D721Med (cell line): ENCODE measurements at places on chromosomes 1 and 21.

DNA sequence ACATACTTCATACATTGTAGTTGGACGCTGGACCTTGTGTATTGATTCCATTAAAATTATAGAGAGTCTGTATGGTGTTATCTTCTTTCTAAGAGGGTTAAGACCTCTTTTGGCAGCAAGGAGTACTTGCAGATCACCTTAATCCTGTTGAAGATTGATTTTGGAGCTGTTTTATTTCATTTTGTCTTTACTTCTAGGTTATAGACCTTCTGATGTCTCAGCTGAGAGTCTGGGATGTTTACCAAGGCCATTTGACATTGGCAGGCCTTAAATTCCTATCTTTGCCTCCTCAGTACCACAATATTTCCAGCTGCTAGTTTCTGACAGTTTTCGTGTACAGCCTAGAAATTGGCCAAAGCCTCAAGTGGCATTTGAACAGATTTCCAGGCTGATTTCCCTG is 338.0 kb downstream of the LMO4 start:
- no peak for DNase-seq

DNA sequence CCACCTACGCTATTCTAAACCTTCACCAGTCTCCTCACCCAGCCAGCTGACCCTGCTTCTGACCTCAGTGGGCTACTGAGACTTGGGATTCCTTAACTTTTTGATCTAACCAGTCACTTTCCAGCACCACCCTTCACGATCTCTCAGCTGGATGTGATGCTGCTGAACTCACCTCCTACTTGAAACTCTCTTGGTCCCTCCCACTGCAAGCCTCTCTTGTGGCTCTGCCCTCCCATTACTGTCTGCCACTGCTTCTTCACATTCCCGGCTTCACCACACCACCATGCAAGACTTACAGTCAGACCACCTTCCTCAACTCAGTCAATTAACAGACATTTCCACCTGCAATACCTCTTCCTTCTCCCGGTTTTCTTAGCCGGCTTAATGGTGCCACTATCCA is 6.3 kb downstream of the TAF5L start:
- DNase-seq, result no peak

GRCh38 chr1:181453541-181454201 is 29.6 kb upstream of the CACNA1E start:
- no peak for DNase-seq

DNA sequence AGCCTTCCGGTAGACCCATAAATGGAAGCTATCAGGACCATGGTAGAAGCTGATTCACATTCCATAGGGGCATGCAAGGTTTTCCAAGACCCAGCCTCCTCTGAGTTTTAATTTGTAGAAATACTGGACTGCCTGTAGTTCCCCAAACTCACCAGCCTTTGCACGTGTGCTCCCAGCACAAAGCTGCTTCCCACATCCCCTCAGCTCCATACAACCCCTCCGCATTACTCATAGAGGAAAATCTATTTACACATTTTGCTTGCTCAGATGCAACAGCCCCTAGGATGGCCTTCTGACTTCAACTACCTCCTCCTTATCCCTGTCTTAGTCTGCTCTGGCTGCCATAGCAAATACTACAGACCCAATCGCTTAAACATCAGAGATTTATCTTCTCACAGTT is 336.2 kb downstream of the SETD4 start:
- DNase-seq, result no peak

DNA sequence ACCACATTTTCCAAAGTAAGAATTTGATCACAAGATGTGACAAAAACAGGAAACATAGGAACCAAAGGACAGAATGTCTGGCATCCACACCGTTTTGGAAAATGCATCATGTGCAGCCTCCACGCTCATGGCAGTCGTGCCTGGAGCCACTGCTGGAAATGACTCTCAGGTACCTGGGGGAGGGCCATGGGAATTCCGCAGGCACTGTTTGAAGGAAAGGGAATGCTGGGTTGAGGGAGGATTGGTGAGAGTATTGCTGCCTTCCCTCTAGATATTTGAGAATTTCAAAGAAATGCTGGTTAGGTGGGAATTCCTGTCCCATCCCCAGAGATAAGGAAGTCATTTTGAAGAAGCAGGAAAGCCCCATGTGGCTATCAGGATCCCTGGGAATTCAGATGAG is 10.8 kb downstream of the SLAMF1 start:
- no peak for DNase-seq

GRCh38 chr1:25527226-25527846 is 16.1 kb upstream of the LDLRAP1 start:
- DNase-seq, result no peak

GRCh38 chr1:25519624-25520023 is 23.8 kb upstream of the LDLRAP1 start:
- DNase-seq, result no peak

DNA sequence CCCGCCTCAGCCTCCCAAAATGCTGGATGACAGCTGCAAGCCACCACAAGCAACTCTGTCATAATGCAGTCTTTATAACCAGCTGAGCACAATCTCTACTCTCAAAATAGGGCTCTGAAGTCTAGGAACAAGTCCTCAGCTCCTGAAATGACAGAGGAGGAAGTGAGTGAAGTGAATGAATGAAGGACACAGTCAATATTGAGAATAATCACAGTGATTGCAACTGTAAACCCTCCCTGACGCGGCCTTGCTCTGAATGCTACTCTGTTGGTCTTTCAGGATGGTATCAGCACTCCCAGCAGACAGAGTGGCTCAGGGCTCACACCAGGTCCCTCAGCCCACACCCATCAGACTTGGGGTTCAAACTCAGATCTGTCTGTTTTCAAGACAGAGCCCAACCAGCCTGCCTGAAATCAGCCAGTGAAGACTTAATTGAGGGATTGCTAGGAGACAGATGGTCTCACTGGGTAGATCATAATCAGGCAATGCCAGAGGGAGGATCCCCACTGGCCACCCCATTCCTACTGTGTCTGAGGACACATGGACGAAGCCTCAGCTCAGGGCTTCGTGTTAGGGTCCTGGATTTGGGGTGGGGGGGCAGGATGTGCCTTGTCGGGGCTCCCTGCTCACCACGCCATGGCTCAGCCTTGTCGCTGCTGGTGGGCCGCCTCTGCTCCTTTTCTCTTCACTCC is 20.9 kb downstream of the RNF187 start:
- no peak for DNase-seq

DNA sequence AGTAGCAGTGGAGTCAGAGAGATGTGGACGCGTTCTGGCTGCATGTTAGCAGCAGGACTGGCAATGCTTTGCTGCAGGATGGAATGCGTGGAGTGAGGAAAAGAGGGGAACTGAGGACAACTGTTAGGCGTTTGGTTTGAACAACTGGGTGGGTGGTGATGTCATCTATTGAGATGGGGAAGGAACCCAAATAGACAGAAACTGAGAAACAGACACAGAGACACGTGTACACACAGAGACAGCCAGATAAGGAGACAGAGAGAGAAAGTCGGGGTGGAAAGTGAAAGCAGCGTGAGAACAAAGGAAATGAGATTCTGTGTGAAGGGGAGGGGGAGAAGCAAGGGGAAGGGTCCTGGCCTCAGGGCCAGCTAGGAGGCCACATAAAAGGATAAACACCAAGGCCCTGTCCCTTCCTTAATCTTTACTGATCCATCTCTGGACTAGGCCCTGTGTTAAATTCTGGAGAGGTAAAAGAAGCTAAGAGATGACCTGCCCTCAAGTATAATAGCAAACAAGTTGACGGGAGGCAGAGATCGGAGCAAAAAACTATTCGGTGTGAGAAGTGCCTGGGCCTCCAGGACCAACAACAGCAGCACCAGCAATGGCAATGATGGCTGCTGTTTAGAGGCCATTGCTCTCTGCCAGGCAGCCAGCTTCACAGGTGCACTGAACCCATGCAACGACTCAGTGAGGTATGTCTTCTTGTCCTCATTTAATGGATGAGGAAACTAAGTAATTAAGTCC is 31.6 kb downstream of the VWA5B1 start:
- DNase-seq, result no peak

DNA sequence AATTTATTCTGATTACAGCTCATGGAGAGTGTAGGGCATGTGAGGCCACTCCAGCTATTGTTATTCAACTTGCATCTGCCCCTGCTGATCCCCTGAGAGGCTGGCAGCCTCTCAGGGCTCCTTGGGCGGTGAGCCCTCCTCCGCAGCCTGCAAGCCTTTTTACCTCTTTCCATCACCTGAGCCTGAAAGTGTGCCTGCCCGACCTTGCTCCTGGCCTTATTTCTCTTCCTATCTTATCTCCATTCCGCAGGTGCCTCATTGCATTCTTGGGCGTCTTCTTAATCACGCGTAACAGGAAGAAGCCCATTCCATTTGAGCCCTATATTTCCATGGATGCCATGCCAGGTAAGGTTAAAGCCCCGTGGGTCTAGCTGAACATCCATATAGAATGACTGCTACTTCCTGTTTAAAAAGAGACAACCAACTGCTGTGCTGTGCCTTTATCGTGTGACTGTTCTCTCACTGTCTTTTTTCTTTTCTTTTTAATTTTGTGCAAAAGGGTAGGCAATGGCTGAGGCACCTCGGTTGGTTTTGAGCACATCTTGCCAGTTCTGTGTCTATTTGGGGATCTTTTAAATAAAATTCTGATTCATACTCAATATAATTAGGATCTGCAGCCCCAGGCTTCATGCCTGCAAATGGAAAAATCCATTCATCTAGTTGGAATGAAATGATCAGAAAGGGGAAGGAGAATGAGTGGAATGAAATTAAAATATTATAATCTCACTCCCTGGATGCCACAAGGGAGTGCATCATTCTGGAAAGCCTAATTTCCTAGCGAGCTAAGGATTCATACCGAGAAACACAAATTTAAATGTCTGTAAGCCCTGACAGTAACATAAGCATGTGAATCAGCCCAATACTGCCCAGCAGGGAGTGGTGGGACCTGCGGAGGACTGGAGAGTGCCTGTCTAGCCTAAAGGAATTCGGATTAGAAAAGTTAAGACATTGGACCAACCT is 38.6 kb upstream of the RCAN3 start:
- DNase-seq, result no peak

DNA sequence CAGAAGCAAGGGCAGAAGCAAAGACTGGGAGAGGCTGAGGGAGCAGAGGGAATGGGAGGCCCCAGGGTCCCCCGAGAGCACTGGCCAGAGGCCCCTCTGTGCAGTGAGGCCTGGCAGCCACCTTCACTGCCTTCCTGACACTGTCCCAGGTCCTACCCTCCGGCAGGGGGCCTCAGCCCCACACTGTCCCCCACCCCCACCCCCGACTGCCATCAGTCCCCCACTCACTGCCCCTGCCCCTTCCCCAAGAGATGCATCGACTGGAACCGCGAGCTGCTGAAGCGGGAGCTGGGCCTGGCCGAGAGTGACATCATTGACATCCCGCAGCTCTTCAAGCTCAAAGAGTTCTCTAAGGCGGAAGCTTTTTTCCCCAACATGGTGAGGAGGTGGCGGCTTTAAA is 13.0 kb upstream of the PADI6 start:
- no peak for DNase-seq

DNA sequence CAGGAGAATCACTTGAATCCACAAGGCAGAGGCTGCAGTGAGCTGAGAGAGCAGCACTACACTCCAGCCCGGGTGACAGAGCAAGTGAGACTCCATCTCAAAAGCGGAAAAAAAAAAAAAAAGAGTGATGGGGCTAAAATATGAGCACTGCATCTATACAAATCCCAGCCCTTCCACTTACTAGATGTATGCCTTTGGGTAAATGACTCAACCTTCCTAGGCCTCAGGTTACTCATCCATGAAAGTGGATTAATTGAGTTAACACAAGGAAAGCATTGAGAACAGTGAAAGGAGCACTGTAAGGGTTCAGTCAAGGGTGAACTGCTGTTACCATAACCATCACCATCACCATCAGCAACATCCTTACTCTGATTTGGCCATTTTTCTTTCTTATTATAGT is 226.4 kb upstream of the C8B start:
- DNase-seq, result no peak

DNA sequence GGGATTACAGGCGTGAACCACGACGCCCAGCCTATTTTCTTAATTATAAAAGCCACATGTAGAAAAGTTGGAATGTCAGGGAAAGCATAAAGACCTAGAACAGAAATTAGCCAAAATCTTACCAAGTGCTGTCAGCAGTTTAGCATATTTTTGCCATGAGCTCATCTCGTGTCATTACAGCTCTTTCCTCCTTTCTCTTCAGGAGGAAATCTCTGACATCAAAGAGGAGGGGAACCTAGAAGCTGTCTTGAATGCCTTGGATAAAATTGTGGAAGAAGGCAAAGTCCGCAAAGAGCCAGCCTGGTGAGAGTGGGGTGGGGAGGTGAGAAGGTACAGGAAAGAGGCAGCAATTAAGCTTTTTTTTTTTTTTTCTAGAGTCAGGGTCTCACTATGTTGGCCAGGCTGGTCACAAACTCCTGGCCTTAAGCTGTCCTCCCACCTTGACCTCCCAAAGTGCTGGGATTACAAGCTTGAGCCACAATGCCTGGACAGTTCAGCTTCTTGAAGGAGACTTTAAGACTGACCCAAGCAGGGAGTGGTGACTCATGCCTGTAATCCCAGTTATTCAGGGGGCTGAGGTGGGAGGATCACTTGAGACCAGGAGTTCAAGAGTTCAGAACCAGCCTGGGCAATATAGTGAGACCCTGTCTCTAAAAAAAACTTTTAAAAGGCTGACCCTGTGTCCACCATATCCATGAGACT is 8.4 kb upstream of the BGLAP start:
- no peak for DNase-seq

GRCh38 chr1:43004587-43005459 is 46.2 kb upstream of the SLC2A1 start:
- no peak for DNase-seq

GRCh38 chr1:19369396-19370090 is 57.4 kb downstream of the SLC66A1 start:
- DNase-seq, result no peak

DNA sequence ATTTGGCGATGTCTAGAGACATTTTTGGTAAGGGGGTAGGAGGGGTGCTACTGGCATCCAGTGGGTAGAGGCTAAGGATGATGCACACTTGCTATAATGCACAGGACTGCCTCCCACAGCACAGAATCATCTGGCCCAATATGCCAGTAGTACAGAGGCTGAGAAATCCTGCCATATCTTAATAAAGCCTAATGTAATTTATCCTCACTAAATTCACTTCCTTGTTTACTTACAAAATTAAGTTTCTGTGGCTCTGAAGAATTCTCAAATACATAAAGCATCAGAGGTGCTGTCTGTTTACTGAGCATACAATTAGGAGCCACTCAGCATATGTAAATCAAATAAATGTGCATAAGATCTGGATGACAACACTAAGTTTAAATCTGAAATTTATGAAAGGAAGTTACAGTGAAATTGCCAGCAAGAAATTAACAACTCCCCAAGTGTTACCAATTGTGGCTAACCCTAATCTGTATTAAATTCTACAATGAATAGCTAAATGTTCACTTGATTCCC is 26.5 kb downstream of the NGF start:
- no peak for DNase-seq

DNA sequence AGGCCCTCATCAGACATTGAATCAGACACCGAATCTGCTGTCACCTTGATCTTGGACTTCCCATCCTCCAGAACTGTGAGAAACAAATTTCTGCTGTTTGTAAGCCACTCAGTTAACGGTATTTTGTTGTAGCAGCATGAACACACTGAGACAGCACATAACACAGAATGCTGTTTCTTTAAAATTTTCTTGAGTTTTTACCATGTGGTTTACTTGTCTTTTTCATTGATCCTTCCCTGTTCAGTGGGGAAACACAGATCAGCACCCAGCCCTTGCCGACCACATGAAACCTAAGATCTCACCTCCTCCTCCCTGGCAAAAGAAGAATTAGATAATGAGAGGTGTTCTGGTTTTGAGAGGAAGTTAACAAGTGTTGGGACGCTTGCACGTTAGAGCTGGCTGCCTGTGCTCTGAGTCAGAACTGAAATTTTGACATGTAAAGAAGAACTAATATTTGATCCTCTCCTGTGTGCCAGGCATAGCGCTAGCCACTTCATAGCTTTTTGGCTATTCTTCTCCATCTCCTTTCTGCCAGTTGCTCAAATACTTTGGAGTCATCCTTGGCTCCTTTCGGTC is 179.6 kb downstream of the DHRS3 start:
- no peak for DNase-seq
